ENCODE measurements at places on chromosomes 4 and X.

DNA sequence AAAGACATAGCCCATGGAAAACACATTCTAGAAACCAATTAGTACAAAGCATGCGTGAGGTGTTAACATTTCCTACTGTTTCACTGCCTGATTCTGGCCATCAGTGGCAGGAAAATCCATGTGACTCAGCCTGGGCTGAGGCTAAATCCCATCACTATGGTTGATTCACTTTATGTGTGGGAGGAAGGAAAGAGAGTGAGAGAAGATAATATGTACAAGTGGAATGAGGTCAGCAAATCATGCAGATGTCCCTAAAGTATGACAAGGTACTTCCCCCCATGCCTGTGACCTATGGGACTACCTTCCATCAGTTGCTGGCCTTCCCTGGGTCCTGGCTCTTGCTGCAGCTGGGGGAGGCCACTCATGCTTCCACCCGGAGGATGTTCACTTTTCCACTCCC, 64.2 kb upstream of the MAP3K15 start:
- DNase-seq = no peak

DNA sequence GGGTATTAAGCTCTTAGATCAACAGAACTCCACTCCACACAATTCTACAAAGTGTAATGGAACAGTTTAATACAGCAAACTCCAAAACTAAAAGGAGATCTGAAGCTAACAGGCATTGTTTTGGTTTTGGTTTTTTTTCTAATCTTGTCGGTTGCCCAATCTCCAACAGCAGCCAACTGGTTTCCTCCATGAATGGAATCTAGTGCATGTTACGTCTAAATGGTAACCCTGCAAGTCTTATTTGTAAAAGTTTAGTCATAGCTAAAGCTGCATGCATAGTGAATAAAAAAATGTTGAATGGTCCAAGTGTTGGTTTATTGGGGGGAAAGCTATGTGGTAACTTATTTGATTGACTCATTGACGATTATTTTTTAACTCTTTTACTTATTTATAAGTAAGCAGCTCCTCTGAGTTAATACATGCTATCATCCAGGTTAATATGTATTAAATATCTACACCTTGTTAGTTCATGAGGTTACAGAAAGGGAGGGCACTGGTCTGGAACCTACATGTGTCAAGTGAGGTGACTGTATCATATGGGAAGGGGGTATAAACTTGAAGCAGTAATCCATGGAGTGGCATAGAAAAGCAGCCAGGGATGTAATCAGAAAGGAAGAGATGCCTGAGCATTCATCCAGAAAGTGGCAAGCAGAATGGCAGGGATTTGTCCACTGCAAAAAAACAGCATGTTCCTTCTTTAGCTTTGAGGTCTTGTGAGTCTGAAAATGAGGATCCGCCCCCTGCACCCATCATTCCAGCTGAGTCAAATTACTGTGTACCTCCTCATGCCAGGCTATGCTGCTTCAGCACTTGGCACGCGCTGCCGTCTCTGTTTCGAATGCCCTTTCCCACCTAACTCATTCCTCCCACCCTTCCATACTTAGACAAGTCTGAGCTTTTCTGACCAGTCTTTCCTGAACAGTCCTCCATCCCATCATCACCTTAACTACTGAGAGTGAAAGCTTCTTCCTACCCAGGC, 81.7 kb downstream of the PDGFC start:
- no peak for DNase-seq

GRCh38 chr4:108449129-108449528, 171.2 kb upstream of the RPL34 start:
- no peak for DNase-seq

- DNase-seq = no peak
These were observed 670.5 kb downstream of the GABRG1 start for GRCh38 chr4:45453258-45453853.

- no peak for DNase-seq
These were observed 658.5 kb downstream of the DACH2 start for GRCh38 chrX:86806786-86807185.

DNA sequence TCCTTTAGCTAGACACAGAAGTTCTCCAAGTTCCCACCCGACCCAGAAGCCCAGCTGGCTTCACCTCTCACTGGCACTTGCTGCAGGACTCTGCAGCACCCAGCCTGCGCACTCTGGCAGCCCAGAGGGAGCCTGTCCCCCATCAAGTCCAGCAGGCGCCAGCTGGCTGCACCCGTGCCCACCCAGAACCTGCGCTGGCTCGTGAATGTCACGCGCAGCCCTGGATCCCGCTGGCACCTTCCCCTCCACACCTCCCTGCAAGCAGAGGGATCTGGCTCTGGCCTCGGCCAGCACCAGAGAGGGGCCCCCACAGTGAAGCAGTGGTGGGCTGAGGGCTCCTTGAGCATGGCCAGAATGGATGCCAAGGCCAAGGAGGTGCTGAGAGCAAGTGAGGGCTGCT, 187.6 kb upstream of the HAND2 start:
- no peak for DNase-seq

GRCh38 chrX:54089191-54089590, 44.9 kb upstream of the PHF8 start:
- no peak for DNase-seq

DNA sequence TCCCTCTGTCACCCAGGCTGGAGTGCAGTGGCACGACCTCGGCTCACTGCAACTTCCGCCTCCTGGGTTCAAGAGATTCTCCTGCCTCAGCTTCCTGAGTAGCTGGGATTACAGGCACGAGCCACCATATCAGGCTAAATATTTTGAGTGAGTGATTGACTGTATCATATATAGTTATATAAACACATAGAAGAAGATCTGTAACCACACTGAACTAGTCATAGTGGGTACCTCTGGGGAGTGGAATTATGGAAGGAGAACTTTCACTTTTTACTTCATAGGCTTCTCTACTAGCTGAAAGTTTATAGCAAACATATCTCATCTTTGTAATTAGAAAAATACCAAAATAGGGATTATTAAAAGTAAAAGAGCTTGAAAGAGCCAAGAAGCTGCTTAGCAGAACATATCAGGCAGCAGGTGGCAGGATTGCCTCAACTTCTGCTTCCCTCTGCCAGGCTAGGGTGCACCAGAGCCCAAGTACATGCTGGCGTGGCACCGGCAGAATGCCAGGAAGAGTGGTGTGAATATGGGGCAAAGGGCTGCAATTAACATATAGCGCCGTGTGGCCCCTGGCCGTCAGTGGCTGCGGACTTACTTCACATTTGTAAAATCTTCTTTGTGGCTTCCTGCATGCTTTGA, 39.5 kb upstream of the CD40LG start:
- peak; percentile 23 for DNase-seq

DNA sequence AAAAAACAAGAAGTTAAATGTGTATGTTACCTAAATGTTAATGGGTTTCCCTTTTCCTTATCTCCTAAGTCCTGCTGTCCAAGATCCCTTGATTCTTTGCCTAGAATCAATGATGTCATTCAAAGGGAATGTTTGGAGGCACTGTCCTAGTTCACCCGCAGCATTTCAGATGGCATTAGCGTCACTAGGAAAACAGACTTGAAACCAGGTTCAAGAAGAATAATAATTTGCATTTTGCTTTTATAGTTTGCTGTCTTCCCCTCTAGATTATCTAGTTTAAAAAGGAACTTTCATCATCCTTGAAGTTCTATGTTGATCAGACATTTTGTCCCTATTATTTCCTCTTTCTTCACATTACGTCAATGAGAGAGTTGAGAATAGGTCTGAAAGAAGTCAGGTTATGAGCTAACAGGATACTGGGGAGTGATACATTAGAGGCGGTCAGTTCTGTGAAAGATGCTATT, 234.1 kb upstream of the PGRMC2 start:
- no peak for DNase-seq

- no peak for DNase-seq
These were observed 9.4 kb upstream of the RHOH start for GRCh38 chr4:40187386-40187906.

- DNase-seq = no peak
These were observed 207.1 kb downstream of the TRAM1L1 start for GRCh38 chr4:116878280-116878679.

- no peak for DNase-seq
These were observed 84.3 kb downstream of the PDLIM5 start for GRCh38 chr4:94536049-94536448.

DNA sequence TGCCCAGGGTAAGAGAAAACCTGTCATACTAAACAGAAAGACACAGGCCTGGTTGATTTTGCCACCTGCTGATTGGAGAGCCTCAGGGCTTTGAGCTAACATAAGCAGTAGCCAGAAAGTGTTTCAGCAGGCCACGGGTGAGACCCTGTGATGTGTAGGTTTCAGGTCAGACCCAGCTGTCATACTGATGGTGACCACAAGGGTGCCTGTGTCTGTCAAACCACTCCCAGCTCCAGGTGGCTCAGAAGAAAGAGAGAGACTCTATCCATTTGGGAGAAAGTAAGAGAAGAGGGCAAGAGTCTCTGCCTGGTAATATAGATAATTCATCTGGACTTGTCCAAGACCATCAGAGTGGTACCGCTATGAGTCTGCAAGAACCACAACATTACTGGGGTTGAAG, 72.8 kb upstream of the NLRP2B start:
- DNase-seq = no peak

GRCh38 chr4:81505004-81505598, 33.4 kb upstream of the RASGEF1B start:
- peak; percentile 32 for DNase-seq

DNA sequence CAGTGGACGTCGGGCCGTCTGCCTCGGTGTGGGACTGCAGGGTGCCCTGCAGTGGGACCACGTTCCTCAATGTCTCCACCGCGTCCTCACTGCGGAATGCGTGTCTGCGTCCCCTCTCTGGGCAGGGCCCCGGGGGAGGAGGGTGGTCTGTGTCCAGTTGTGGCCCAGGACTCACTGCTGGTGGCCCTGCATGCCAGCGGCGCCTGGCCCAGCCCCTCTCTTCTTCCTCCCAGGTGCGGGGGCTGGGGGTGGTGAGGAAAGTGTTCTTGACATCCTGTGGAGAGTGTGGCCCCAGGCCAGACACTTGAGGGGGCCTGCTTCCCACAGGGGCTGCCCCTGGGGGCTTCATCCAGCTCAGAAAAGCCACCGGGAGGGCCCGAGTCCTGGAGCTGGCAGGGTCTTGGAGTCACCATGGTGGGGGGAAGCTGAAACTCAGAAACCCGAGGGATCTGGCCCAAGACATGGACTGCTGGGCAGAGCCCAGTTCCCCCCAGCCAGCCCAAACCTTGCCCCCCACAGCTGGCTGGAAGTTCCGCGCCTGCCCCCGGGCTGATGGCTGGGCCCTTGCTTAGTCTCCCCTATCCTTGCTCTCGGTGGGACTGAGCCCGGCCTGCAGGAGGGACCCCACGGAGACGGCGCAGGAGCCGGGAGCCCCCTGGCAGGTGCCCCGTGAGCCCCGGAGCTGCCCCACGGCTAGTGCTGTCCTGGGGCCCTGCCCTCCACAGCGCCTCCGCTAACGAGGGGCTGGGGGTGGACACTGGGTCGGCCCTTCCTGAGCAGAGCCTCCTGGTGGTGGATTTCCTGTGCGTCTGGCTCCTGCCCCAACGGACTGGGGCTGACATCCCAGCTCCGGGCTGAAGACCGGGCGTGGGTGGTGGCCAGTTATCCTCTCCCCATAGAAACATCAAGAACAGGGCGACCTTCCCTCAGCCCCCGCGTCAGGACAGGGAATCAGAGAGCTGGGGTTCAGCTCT, 2.9 kb downstream of the DOK7 start:
- no peak for DNase-seq

- no peak for DNase-seq
These were observed 71.5 kb downstream of the ANAPC4 start for GRCh38 chr4:25448379-25449109.

- DNase-seq = no peak
These were observed 1.5 kb upstream of the UGT2A3 start for GRCh38 chr4:68953056-68953596.

DNA sequence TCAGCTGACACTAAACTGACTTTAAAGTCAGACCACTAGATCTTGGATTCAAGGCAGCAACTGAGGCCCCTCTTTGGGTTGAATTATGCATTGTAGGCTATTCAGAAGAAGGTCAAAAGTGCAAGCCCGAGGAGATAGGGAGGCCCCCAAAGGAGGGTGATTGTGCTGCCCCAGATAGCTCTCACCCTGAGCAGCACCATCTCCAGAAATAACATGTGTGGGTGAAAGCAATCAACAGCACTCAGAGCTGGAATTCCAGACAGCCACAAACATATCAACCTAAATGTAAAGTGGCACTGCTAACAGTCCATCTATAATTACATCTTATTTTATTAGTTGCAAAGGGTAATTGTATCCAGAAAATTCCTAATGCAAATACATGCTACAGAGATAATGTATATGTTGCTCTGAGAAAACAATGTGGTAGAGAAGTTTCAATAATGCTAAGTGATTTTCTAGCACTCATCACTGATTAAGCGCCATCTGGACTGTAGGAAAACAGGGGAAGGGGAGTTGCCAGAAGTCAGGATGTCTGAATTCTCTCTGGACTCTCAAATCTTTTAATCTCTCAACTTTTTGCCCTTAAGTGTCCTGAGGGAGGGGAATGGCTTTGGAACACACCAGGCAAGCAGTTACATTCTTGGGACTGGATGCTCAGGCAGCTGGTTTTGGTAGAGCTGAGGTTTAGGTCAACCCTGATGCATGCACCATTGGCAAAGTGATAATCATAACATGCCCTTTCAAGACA, 61.8 kb upstream of the SFRP2 start:
- no peak for DNase-seq

DNA sequence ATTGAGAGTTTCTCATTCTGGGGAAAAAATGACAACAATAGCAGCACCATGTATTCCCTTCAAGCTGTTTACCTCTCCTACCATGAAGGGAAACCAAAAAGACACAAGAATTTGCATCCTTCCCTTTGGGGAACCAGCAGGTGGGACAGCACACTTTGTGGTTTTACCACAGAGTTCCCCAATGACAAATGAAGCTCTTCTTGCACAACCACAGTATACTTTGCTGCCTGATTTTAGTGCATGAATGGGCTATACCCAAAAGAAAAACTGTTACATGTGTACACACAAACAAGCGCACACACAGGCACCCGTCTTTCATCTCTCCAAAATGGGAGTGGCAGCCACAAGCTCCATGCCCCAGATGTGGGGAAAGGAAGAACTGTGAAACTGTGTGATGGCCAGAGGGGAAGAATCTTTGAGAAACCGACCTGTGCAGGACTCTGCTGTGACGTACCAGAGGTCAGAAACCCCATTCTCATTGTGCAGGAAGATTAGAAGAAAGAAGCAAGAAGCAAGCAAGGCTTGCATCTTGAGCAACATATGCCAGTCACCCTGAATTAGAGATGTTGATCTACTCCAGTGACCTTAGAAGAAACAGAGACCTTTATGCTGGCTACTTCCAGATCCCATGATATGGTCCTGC, 2.7 kb upstream of the MAML3 start:
- DNase-seq = no peak

DNA sequence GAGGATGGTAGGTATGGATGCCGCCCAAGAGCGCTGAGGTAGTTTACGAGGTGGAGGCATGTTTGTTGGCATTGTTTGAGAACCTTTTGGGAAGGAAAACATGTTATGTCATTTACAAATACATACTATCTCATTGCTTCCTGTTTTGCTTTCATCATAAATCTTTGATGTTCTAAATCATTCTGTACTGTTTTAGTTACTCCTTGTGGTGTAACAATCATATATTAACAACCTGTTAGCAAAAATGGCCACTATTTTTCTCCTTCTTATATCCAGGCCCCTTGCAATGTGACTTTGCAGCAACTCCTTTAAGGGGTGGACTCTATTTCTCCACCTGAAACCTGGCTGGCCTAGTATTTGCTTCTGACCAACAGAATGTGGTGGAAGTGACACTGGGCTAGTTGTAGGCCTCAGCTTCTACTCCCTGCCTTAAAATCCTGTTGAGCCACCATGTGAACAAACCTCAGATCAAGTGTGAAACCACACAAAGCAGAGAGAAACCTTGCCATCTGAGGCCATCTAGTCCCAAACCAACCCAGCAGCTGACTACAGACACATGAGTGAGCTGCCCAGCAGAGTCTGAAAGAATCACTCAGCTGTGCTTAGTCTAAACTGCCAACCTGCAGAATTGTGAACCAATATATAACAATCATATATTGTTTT, 15.8 kb upstream of the CXorf38 start:
- no peak for DNase-seq
